ENCODE measurements at places on chromosomes 3 and 15. TPM values are rescaled to one million over a fixed set of nuclear protein-coding genes. Genes with fewer than 3 reads are reported as not detected.

- no peak overlapping the region for H3K27ac ChIP-seq
- DNase-seq, result no peak
- no peaks in the 10 kb centered on the region for H3K36me3 ChIP-seq
- no peaks in the 10 kb centered on the region for H3K4me1 ChIP-seq
Observed at GRCh38 chr3:42257007-42257406, 9.0 kb downstream of the CCK start.

DNA sequence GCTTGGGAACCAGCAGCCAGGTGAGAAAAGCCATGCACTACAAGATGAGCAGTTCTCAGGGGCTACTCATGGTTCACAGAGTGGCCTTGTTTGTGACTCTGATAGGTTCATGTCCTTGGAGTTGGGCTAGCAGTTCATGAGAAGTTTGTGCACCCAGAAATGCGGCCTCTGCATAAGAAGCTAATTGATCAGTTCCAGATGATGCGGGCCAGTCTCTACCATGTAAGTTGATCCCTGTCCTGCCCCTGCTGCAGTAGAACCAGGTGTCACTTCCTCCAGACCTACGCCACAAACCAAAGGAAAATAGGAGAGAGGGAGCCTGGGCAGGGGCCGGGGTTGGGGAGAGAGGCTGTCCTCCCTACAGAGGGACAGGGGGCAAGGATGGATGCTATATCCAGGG lies 27.2 kb upstream of the MANF start:
- no peak for DNase-seq
- no peak overlapping the region for H3K27ac ChIP-seq
- H3K4me1 ChIP-seq, result peaks cover 15% of the 10 kb centered on the region
- H3K36me3 ChIP-seq, result peaks cover 8% of the 10 kb centered on the region
- no peaks in the 10 kb centered on the region for H3K27me3 ChIP-seq

- no peaks in the 10 kb centered on the region for H3K36me3 ChIP-seq
- H3K27me3 ChIP-seq, result no peaks in the 10 kb centered on the region
- peaks cover 2% of the 10 kb centered on the region for H3K4me1 ChIP-seq
- no peak for DNase-seq
- no peak overlapping the region for H3K4me3 ChIP-seq
Observed at GRCh38 chr3:175748087-175748730, 889.1 kb downstream of the NAALADL2 start.

DNA sequence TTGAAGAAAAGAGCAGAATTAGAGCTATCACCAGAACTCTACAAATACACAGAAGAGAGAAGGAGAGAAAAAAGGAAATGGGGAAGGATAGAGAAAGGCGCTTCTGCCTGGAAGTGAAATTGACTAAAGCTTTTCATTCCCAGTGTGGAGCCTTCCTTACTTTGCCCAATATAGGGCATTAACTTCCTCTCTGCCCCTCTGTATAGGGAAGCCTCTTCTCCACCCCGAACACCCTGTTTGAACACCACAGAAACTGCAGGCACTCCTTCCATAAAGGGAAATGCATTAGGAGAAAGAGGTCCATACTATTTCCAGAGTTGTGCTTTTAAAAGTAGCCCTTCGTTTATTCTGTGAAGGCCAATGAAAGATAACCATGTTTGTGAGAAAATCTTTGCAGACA lies 248.5 kb downstream of the RAP2B start:
- H3K27ac ChIP-seq, result no peak overlapping the region
- no peaks in the 10 kb centered on the region for H3K36me3 ChIP-seq
- no peaks in the 10 kb centered on the region for H3K4me1 ChIP-seq
- DNase-seq, result no peak
- no peak overlapping the region for H3K4me3 ChIP-seq

GRCh38 chr3:28173836-28174235 lies 67.6 kb upstream of the CMC1 start:
- no peak for DNase-seq
- no peaks in the 10 kb centered on the region for H3K27me3 ChIP-seq
- peaks cover 1% of the 10 kb centered on the region for H3K4me1 ChIP-seq
- no peak overlapping the region for H3K4me3 ChIP-seq
- no peak overlapping the region for H3K27ac ChIP-seq
- no peaks in the 10 kb centered on the region for H3K36me3 ChIP-seq

DNA sequence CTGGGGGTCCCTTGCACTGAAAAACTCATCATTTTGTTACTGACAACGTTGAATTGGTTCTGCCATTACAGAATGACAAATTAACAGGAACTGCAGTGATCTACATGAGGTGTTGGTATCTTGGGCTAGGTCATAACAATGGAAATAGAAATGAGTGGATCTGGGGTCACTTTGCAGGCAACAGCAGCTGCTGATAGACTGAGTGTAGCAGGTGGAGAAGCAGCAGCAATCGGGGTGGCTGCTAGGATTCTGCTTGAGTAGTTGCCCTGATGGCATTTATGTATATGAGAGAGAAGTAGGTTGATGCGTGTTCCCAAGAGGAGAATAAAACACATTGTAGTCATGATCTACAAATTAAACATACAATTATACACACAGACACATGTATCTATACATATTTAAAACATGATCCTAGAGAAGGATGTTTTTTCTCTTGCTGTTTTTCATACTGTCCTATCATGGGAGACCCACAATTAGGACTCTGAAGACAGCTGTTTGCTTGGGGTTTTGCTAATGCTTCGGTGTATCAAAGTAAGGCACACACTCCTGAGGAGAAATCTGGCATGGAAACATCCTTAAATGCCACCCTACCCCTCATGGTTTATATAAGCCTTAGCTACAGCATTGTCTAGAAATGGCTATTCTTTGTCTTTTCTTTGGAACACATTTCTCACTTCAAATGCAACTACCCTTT lies 15.8 kb upstream of the THBS1 start:
- no peaks in the 10 kb centered on the region for H3K36me3 ChIP-seq
- H3K27me3 ChIP-seq, result no peaks in the 10 kb centered on the region
- H3K4me3 ChIP-seq, result no peak overlapping the region
- no peak overlapping the region for H3K27ac ChIP-seq

- no peak overlapping the region for H3K27ac ChIP-seq
- H3K36me3 ChIP-seq, result peaks cover 16% of the 10 kb centered on the region
- no peak for DNase-seq
- H3K4me1 ChIP-seq, result peaks cover 2% of the 10 kb centered on the region
Observed at GRCh38 chr3:108202834-108203233, 19.4 kb downstream of the IFT57 start.

DNA sequence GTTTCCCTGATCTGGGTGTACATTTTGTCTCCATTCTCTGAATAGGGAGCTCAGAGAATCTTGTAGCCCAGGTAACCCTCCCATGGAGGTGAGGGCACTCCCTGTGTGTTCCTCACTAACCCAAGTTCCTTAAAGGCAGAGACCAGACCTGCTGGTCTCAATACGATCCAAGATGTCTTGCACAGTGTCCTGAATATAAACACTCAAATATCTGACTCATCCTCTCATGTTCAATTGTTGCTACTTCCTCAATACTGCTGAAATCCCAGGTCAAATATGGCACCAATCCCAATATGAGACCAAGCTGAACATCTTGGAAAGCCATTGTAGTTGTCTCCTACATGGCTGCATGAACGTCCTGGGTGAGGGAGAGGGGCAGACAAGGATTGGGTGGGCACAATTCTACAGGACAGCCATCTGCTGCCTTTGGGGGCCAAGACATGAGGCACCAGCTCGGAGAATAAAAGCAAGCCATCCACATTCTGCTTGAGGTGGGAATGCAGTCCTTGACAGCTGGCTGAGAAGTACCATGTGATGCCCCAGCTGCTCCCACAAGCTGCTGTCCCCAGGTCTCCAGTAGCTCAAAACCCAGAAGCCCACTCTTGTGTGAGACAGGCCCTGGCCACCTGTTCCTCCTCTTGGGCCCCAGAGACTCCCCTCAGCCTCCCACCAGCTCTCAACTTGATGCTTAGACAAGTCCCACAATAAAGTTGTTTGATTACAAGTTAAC lies 18.2 kb downstream of the TBC1D2B start:
- no peaks in the 10 kb centered on the region for H3K36me3 ChIP-seq
- peaks cover 12% of the 10 kb centered on the region for H3K27me3 ChIP-seq
- DNase-seq, result no peak
- H3K27ac ChIP-seq, result no peak overlapping the region
- no peak overlapping the region for H3K4me3 ChIP-seq
- peaks cover 15% of the 10 kb centered on the region for H3K4me1 ChIP-seq

DNA sequence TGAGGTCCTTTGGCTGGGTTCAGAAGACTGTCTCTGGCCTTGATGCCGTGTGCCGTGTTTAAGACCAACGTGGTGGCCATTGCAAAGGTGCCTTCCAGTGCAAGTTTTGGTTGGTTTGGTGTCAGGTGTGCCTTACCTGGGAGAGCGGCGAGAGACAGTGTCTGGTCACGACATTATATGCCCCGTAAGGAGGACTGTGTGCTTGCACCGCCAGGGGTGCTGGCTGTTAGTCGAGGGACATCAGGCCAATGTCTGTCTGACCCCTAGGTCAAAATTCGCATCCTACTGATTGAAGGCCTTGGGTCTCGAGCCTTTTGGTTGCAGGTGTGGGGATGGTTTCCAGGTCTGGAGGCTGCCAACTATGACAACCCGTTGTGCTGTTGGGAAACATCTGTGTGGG lies 111.9 kb downstream of the SNRPN start:
- no peak overlapping the region for H3K4me3 ChIP-seq
- H3K27ac ChIP-seq, result no peak overlapping the region
- H3K4me1 ChIP-seq, result no peaks in the 10 kb centered on the region
- H3K27me3 ChIP-seq, result no peaks in the 10 kb centered on the region
- H3K36me3 ChIP-seq, result peaks cover 100% of the 10 kb centered on the region

GRCh38 chr3:32045091-32045915 lies 61.1 kb upstream of the GPD1L start:
- peaks cover 13% of the 10 kb centered on the region for H3K36me3 ChIP-seq
- DNase-seq, result peak; percentile 17
- peaks cover 17% of the 10 kb centered on the region for H3K27me3 ChIP-seq
- peaks cover 15% of the 10 kb centered on the region for H3K4me1 ChIP-seq

GRCh38 chr3:103949693-103950092 lies 1417.0 kb upstream of the ALCAM start:
- no peaks in the 10 kb centered on the region for H3K27me3 ChIP-seq
- no peak overlapping the region for H3K4me3 ChIP-seq
- no peaks in the 10 kb centered on the region for H3K36me3 ChIP-seq
- DNase-seq, result no peak

GRCh38 chr3:142366434-142366833 lies 81.4 kb downstream of the XRN1 start:
- peaks cover 15% of the 10 kb centered on the region for H3K36me3 ChIP-seq
- no peaks in the 10 kb centered on the region for H3K27me3 ChIP-seq
- no peak overlapping the region for H3K27ac ChIP-seq
- no peak overlapping the region for H3K4me3 ChIP-seq

- no peak overlapping the region for H3K4me3 ChIP-seq
- peaks cover 5% of the 10 kb centered on the region for H3K27me3 ChIP-seq
- no peak overlapping the region for H3K27ac ChIP-seq
- peaks cover 20% of the 10 kb centered on the region for H3K4me1 ChIP-seq
Observed at GRCh38 chr3:141059816-141060215, 8.7 kb downstream of the SPSB4 start.

GRCh38 chr3:13571831-13572750 lies 23.2 kb downstream of the FBLN2 start:
- H3K27me3 ChIP-seq, result peaks cover 20% of the 10 kb centered on the region
- no peak for DNase-seq
- no peak overlapping the region for H3K27ac ChIP-seq
- H3K4me1 ChIP-seq, result peaks cover 4% of the 10 kb centered on the region
- no peak overlapping the region for H3K4me3 ChIP-seq

DNA sequence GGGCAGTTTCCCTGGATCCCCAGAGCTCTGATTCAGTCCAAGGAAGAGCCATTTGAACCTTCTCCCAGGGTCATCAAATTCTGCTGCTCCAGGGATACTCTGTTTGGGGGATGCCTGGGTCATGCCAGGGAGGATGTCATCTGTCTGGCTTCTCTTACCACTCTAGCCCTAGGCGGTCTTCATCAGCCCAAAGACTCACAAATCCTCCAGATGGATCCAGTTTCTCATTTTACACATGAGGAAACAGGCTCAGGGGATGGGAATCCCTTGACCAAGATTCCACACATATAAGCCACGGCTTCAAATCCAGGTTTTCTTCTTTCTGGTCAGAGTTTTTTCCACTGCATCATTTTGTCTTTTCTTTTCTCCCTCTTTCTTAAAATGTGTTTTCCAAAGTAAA lies 36.7 kb downstream of the SLC28A1 start:
- peaks cover 3% of the 10 kb centered on the region for H3K27me3 ChIP-seq
- H3K27ac ChIP-seq, result no peak overlapping the region
- no peak overlapping the region for H3K4me3 ChIP-seq
- peaks cover 1% of the 10 kb centered on the region for H3K4me1 ChIP-seq

GRCh38 chr3:188449421-188449820 lies 295.5 kb downstream of the LPP start:
- H3K36me3 ChIP-seq, result peaks cover 8% of the 10 kb centered on the region
- DNase-seq, result no peak
- no peak overlapping the region for H3K27ac ChIP-seq
- no peak overlapping the region for H3K4me3 ChIP-seq
- no peaks in the 10 kb centered on the region for H3K27me3 ChIP-seq
- peaks cover 13% of the 10 kb centered on the region for H3K4me1 ChIP-seq

DNA sequence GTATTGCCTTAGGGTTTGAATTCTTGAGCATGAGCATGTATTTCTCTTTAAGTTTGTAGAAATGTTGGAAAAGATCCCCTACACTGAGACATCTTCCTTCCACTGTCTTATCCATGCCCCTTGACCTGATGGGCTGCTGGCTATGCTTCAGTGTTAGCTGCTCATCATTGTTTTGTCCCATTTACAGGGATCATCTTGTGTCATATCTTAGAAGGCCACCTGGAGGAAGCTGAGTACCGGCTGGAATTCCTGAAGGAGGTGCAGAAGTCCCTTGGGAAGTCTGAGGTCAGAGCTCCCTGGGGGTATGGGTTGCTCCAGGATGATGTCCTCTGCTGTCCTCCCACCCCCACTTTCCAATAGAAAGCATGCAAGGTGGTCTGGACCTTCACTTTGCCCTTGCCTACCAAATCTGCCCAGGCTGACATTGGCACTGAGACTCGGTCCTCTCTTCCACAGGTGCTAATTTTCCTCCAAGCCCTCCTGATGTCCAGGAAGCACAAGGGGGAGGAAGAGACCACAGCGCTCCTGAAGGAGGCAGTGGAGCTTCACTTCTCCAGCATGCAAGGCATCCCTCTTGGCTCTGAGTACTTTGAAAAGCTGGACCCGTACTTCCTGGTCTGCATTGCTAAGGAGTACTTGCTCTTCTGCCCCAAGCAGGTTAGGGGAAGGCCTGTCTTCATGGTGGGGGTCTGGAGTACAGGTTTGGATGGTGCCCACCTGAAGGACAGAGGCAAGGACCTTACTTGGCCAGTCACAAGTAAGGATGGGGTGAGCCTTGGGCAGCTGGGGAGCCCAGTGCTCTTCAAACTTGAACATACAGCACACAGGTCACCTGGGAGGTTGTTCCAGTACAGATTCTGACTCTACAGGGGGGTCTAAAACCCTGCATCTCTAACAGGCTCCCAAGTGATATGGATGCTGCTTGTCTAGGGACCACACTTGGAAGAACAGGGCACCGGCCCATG lies 17.7 kb downstream of the TTC21A start:
- H3K36me3 ChIP-seq, result peaks cover 1% of the 10 kb centered on the region
- H3K4me1 ChIP-seq, result peaks cover 19% of the 10 kb centered on the region
- no peak for DNase-seq
- peak overlapping the region; percentile 42 for H3K27ac ChIP-seq
- H3K27me3 ChIP-seq, result no peaks in the 10 kb centered on the region

GRCh38 chr15:27237319-27237939 lies 266.4 kb downstream of the GABRG3 start:
- DNase-seq, result no peak
- no peaks in the 10 kb centered on the region for H3K36me3 ChIP-seq

Gene ATP10A
- total RNA-seq, result 0.07 TPM

Gene PCLAF
- 33.7 TPM for total RNA-seq

Gene ITGB5
- total RNA-seq, result 58.8 TPM

Gene LRTM1
- not detected for total RNA-seq

Gene MYZAP
- 11.5 TPM for total RNA-seq

Gene AMIGO3
- not detected for total RNA-seq

Gene SMARCC1
- total RNA-seq, result 257 TPM

Gene TGM4
- total RNA-seq, result not detected

Gene MEX3B
- total RNA-seq, result 22.4 TPM

Gene GOLGA6L2
- total RNA-seq, result 0.12 TPM

Gene TGFBR2
- total RNA-seq, result 21.2 TPM

Gene SOX14
- total RNA-seq, result not detected

All from progenitor cell of endocrine pancreas (in vitro differentiated cells).